Gastrocnemius medialis (tissue), 4 donors: ENCODE measurements at places on chromosomes 6 and 20.
A peak's percentile ranks its signal among the peaks of the same experiment; 100 is the strongest.

- DNase-seq = no peak
These were observed 73.9 kb downstream of the ALDH5A1 start for GRCh38 chr6:24568683-24569082.

DNA sequence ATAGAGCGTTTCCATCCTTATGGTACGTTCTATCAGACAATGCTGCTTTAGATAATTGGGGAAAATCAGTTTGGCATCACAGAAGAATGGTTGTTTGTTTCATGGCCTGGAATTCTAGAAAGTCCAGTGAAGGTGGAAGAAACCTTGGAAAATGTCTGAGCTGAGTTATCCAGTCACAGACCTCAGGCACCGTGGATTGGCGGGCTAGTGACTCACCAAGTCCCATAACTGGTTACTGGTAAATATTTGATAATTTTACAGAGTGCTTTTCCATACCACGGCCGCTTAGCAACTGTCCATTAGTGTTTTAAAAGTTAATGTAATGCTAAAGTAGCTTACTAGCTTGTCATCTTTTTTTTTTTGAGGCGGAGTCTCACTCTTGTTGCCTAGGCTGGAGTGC is 99.4 kb downstream of the SLC35B3 start:
- no peak for DNase-seq

GRCh38 chr6:63537959-63538300 is 34.4 kb upstream of the LOC128125822 start:
- no peak for DNase-seq

GRCh38 chr20:3687655-3688054 is 5.8 kb upstream of the ADAM33 start:
- DNase-seq = no peak

DNA sequence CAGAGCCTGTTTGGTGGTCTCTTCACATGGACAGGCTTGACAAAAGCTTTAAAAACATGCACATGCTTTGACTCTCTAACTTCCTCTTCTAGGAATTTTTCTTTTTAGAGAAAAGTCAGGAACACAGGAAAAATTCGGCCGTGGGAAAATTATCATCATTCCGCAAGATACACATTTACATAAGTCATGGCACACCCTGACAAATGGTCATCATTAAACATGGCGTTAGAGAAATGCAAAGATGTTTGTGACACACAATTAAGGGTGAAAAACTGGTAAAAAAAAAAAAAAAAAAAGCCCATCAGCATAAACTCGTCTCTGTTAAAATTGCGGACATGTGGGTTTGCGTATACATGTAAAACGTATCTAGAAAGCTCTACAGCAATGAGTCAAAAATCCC is 134.2 kb upstream of the AGPAT4 start:
- no peak for DNase-seq

DNA sequence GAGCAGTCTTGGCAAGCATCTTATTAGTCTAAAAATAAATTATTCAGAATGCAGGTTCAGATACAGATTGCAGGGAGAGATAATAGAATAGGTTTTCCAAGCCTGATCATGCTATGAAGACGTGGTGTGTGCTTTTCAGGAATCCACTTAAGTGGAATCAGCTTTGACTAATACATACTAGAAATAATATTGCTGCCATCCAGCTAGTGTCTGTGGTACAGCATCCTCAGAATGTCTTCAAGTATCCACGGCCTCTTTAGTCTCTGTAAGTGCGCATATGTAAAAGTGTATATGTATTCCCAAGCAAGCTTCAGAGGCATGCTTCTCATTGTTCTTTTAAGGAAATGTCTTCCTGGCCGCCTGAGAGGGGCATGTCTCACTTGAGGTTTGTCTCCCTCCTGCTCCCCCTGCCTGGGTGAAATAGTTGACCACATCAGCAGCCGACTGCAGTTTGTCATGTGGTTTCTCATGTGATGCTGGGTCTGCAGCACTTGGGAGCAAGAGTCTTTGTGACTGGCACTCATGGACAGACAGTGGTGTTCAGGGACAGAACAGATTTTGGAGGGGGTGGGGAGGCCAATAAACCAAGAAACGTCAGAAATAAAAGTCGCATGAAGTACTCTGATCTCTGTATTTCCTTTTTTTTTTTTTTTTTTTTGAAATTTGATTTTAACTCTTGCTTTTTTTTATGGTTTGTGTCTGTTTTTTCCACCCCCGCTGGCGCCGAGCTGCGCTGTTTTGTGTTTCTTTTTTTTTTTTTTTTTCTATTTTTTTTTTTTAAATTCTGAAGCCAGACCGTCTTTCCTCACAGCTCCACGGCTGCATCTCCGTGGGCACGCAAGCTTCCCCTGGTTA is 150.8 kb downstream of the PRL start:
- DNase-seq = no peak

DNA sequence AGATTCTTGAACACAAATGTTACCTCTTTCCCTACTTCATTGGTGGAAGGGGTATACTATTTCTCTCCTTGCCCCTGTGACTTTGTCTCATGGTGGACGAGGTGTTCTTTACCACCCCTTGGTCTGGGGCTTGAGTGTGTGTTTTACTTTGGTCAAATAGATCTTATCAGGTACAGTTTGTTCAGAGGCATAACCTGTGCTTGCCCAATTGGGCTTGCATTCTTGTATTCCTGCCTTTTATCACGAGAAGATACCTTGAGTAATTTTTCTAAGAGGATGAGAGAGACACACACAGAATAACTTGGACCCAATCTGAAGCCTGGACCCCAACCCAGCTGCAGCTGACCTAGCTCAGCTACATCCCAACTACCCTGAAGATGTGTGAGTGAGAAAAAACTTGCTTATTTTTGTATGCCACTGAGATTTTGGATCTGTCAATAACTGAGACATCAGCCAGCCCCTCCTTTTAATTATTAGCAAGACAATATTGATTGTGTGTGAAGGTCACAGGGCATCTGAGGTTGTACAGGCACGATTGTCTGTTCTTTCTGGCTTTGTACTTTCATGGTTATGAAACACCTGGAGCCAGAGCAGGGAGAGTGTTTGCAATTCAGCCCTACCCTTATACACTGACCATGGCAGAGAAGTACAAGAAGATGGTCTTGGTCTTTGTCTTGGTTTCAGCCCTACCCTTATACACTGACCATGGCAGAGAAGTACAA is 204.7 kb upstream of the SLC35B3 start:
- DNase-seq = no peak

- no peak for DNase-seq
These were observed 68.6 kb upstream of the FBXL4 start for GRCh38 chr6:99016355-99016754.

GRCh38 chr20:61436667-61437279 is 184.7 kb downstream of the CDH4 start:
- DNase-seq = no peak

DNA sequence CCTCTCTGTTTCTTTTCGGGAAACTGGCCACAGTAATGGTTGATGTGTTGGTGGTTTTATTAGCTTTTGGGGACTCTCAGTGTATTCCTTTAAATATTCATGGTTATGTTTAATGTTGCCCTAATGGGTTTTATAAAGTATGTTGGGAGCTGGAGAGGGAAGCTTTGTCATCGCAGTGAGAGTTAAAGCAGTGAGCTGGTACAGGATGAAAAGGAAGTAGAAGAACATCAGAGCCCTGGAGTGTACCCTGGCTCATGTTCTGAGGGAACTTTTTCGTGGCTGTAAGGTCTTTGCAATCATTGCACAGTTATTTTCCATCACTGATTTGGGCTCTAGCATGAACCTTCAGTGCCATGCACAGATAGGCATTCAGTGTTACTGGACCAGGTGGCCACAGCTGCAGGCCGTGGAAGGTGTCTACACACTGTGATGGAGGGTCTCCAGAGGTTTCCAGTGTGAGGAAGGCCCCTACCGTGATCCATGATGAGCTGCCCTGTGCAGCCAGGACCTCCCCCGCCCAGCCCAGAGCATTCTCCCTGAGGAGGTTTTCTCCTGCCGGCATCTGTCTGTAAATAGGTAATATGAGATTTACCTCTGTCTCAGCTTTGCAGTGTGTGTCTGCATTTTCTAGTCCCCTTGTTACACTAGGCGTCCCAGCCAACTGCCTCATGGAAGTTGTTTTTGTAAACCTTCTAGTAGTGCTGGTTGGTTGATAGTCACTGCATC is 22.4 kb upstream of the TMEM217 start:
- DNase-seq = peak; percentile 15

- no peak for DNase-seq
These were observed 29.9 kb upstream of the MTRF1L start for GRCh38 chr6:153032255-153032882.

DNA sequence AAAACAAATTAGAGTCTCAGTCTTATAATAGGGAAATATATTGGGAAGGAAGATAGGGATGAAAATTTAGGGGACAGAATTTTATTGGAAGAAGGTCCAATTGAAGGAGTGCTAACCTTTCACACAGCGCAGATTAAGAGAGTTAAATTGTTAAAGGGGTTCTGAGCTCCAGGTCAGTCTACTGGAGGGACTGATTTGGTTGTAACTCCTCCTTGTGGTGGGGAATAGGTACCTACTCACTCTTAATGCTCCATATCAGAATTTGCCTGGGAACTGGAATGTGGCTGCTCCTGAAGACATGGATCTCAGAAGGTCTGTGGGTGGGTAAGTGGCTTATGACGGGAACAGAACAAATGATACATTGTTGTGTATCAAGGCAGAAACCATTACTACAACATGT is 143.5 kb downstream of the FLRT3 start:
- no peak for DNase-seq

DNA sequence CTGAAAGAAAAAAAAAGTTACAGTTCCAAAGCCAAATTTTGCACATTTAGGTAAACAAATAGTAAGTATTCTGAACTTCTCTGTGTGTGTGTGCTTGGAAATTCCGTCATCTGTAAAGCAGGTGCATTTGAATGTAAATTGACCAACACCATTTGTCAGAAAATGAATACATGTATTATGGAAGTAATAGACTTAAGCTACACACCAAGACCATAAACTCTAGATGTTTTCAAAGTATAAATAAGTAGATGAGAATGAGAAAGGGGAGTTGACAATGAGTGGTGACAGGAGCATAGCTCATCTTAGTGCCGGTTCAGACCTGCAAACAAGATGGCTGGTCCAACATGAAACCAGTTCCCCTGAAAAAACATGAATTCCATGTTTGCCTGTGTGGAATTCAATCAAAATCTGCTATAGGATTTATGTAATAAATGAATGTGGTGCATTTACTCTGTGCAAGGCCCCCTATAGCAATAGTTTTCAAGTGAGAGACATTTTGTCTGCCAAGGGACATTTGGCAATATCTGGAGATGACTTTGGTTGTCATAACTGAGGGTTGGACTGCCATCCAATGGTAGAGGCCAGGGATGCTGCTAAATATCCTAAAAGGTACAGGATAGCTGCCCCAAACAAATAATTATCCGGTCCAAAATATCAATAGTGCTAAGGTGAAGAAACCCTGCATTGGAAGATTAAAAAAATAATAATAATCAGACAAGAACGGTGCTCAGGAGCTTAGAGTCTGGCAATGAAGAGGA is 11.0 kb upstream of the FILIP1 start:
- DNase-seq = peak; percentile 24

GRCh38 chr6:45756606-45757005 is 259.1 kb downstream of the CLIC5 start:
- no peak for DNase-seq

- DNase-seq = no peak
These were observed 91.0 kb downstream of the PPP1R14C start for GRCh38 chr6:150233843-150234269.

DNA sequence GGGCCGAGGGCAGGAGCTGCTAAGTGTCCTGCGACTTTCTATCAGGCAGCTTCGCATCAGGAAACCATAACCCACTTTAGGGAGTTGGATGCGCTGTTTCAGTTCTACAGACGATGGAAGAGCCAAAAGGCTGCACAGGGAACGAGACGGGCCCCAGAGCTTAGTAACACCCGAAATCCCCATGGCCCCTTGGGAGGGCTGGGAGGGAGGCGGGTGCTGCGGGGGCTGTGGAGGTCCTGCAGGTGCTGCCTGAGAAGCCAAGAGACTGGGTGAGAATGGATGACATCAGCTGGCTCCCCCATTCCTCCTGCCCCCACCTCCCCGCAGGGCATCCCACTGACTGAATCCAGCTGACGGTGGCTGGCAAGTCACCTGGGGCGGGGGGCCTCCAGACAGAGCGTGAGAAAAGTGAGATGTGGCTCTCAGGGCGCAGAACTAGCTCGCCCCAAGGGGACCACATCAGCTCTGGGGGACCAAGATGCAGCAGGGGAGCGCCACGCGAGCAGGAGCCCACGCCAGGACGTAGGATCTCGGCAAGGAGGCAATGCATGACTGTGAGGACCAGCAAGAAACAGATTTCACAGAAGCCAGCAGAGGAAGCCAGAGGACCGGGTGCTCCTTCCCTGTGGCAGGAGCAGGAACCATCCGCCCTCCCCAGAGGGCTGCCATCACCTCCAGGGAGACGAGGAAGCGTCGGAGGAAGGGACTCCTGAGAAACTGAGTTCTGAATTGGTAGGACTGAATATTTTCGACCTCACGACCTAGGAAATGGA is 36.8 kb downstream of the PNLDC1 start:
- DNase-seq = no peak

DNA sequence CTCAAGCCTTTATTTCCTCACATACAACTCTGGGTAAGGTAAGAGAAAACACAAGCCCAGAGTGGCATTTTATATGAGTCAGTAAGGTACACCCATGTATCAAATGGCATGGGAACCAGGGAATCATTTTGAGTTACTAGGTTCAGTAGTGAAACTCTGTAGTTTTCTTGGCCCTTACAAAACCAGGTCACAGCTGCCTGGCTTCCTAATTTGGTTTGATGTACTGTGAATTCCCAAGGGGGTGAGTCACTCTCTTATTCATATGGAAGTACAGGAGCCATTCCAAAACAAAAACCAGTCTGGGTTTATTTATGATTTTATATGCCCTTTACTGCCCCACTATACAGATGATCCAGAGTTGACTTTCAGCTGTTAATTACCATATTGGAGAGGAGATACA is 70.7 kb downstream of the PDE7B start:
- DNase-seq = peak; percentile 72

DNA sequence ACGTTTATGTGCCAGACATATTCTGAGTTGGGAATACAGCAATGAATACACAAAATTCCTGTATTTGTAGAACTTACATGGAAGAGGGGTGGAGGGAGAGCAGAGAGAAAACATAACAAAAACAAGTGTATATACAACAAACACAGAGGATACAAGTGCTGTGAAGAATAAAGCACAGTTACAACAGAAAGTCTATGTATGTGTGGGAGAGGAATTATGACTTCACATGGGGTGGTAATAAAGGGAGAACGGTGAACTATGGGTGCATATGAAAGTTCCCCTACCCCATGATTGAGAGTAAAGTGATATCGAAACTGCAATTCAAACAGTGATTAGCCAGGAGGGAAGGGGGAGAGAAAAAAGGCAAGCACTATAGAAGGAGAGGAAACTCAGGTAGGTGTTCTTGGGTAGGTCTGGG is 24.6 kb downstream of the HBS1L start:
- no peak for DNase-seq

DNA sequence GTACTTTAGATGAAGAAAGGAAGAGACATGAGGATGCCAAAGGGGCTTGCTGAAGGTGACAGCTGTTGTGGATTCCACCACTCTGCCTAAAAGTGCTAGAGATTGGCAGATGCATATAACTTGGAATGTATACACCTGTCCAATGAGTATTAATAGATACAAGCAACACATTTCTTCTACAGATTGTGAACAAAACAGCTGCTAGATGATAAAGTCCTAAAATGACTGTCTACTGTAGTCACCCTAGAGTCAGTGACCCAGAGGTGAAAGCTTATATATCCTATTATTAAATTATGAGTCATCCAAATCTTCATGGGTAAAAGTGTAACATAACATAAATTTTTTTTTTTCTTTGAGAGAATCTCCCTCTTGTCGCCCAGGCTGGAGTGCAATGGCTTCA is 5.2 kb downstream of the RNF217 start:
- no peak for DNase-seq
